ENCODE measurements at places on chromosomes 2 and 18.

DNA sequence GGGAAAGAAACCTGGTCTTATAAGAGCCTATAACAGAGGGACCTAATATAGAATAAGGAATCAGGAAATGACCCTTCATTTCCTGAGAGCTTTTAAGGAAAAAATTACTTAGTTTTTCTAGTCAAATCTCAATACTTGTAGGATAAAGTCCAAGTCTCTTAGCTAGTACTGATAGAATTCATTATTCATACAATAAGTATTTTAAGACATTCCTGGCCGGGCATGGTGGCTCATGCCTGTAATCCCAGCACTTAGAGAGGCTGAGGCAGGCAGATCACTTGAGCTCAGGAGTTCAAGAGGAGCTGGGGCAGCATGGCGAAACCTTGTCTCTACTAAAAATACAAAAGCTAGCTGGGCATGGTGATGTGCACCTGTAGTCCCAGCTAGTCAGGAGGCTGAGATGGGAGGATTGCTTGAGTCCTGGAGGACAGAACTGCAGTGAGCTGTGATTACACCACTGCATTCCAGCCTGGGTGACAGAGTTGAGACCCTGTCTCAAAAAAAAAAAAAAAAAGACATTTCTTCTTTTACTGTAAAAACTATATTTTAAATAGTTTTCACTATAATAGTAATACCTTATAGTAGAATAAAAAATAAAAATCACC is 3.2 kb downstream of the RAB3GAP1 start:
- no peak for DNase-seq

DNA sequence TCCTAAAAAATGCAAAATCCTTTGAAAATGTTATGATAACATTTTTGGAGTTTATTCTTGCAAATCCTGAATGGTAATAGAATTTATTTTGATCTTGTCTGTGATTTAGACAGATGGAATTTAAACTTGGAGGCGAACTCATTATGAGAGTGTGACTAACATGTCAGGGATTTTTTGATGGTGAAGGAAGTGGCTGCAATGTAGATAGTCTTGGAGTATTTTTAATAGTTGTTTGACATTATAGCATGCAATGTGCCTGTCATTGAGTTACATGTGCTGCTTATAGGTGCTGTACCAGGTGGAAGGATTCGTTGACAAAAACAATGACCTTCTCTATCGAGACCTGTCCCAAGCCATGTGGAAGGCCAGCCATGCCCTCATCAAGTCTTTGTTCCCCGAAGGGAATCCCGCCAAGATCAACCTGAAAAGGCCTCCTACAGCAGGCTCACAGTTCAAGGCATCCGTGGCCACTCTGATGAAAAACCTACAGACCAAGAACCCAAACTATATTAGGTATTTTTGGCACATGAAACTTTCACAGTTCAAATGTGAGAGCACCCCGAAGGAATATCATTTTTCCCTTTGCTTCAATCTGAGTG is 141.8 kb downstream of the MYO1B start:
- no peak for DNase-seq

GRCh38 chr2:105320651-105321215 is 8.8 kb downstream of the TGFBRAP1 start:
- DNase-seq, result no peak

DNA sequence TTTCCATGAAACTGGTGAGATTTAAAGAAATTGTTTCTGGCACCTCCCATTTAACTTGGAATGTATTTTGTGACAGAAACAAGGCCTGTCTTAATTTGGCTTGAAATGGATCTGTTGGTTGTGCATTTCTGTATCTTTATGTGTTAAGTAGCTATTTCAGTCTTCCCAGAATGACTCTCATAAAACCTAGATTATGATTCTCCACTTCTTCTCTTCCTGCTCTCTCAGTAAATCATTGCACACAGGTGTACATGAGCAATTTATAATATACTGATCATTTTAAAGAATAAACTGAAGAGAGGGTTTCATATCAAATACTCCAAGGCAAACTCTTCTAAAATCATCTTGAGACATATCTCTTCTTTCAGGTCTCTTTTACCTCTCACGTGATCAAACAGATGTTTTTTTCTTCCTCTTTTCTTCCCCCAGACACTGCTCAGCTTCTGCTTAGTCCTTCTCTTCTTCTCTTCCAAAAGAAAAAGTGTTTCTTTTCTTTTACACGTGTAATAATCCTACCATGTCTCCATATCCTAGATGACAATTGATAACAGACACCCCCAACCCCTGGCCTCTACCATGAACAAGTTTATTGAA is 112.0 kb downstream of the PPP1R1C start:
- no peak for DNase-seq

DNA sequence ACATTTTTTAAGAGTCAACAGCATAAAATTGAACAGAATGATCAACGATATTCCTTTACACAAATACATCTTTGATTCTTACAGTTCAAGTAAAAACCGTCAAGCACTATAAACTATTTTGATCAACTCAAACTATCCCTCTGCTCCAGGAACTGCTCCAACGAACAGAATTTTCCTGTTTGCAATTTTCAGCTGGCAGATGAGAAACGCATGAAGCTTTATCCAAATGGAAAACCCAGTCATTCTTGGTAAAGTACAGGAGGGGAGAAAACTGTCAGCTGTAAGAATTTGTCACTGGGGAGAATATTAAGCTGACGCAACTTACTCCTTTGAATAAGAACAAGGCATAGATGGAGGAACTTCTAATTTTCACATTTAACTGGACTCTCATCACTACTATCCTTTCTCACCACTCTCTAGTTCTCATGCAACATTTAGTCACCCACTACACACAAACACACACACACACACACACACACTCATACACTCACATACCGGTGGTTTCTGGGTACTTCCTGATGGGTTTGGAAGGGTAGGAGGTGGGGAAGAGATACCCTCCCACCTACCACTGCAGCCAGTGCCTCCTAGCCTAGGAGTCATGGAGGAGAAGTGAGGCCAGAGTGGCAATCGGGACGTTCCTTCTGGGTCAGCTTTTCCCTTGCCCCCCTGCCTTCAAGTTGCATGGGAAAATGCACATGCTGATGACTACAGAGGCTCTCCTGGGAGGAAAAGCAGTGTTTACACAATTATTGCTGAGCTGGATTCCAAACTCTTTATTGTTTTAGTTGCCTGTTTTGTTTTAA is 54.0 kb upstream of the SPATS2L start:
- DNase-seq, result no peak

DNA sequence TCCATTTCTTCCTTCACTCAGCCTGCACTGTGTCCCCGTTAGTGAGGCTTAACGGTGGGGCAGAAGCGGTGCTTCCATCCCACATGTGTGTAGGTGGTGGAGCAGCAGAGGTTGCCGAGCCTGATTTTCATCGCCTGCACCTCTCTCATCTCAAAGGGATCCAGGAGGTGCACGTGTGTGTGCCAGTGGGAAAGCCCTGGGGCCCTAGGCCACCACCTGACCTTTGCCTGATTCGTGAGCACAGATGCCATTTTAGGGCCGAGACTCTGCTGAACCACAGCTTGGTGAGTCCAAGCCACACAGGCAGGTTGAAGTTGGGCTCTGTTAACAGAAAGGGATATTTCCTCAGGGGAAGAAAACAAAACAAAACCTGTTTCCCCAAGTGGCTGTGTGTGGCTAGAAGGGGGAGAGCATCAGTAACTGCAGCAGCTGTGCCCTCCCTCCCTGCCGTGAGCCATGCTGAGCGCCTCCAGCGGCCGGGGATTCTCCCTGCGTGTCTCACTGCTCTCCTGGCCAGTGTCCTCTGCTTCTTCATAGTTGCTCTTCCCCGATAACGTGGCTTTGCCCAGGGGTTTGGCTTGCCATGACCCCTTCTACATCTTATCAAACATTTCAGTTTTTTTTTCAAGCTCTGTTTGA is 81.5 kb downstream of the MAPRE2 start:
- DNase-seq, result no peak

- DNase-seq, result no peak
Measured at GRCh38 chr2:21268197-21268877, 144.6 kb downstream of the TDRD15 start.

DNA sequence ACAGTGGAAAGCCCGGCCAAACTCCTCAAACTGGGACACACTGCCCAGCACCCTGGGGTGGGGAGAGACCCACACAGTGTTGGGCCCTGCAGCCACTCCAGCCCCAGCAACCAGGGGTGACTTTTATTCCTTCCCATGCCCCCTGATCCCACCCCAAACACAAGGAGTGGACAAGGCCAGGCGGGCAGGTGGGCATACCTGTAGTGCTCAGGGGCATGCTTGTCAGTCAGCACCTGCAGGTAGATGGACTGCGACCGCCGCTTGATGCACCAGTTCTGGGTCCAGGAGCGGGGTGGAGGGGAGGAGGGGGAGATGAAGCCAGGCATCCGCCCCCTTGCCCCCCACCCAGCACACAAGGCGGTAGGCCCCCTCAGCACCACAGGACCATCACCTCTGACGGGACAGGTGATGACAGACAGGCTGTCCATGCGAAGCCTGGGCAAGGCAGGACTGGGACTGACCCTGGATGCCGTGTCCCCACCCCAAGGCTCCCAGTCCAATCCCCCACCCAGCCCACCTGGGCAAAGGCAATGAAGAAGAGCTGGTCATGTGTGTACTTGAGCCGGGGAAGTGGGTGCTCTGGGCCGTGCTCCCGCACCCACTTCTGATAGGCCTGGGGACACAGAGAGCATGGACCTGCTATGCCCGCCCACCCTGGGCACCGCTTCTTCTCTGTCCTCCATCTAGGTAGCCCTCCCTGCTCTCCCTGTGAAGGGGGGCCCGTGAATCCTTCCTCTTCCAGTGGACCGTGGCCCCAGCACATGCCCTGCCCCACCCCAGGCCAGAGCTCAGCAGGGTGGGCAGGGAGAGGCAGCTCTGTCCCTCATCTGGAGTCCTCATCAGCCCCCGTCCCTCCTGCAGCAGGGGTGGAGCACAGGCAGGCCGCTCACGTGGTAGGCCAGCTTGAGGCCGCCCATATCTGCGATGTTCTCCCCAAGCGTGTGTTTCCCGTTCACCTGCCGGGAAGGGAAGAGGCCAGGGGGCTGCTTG is 7.1 kb downstream of the ECEL1 start:
- no peak for DNase-seq

- DNase-seq, result no peak
Measured at GRCh38 chr2:197198890-197199289, 111.7 kb downstream of the ANKRD44 start.

DNA sequence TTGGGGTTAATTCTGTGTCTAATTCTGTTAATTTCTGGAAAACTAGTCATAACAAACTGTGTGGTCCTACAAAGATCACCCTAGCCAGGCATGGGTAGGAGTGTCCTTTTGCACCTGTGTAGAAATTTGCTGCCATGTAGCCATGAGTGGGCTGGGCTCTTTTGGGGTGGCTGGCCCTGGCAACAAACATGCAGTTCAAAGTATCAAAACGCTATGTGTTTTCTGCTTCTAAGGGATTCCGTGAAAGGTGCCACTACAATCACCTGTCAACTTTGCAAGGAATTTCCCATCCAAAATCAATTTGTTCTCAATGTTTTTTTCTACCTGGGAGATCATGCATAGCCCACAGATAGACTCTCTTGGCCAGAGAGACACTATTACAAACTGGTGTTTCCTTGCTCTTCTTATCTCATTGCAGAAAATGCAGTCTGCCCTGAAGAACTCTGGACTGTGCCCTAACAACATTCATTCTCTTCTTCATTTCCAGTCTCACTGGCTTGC is 537.7 kb upstream of the ID2 start:
- no peak for DNase-seq

GRCh38 chr2:15927551-15928218 is 12.7 kb upstream of the MYCN start:
- no peak for DNase-seq

- DNase-seq, result peak; percentile 40
Measured at GRCh38 chr2:174120346-174120745, 128.0 kb downstream of the OLA1 start.

- DNase-seq, result peak; percentile 49
Measured at GRCh38 chr18:44098551-44099098, 582.1 kb upstream of the SETBP1 start.

DNA sequence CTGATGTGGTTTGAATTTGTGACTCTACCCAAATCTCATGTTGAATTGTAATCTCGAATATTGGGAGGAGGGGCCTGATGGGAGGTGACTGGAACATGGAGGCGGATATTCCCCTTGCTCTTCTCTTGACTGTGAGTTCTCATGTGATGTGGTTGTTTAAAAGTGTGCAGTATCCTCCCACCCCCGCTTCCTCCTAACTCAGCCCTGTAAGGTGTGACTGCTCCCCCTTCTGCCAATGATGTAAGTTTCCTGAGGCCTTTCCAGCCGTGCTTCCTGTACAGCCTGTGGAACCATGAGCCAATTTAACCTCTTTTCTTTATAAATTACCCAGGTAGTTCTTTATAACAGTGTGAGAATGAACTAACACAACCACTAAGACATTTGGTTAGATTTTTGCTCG is 458.4 kb downstream of the THSD7B start:
- DNase-seq, result no peak

GRCh38 chr2:215461836-215462532 is 26.1 kb upstream of the FN1 start:
- no peak for DNase-seq

DNA sequence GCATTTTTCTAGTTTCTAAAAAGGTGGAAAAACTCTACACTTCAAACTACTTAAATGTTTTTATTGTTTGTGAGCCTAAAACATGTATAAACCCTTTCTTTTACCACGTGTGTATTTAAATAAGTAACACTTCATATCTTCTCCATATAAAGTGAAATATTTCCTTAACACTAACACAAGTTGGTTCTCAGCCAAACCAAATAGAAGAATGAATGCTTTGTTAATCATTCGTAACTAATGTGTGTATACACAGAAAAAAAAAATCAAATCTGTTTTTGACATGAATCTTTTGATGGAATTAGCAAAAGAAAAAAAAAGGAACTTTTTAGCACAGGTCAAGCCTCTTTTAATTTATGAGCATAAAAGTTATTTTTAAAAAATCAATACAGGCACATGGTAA is 89.3 kb downstream of the EHBP1 start:
- DNase-seq, result peak; percentile 65

- peak; percentile 31 for DNase-seq
Measured at GRCh38 chr2:199850718-199851500, at the start of gene FTCDNL1. TSS of gene FTCDNL1 (minus strand) at chr2:199851192. CDS start at chr2:199848962, 2,230 bp downstream.

DNA sequence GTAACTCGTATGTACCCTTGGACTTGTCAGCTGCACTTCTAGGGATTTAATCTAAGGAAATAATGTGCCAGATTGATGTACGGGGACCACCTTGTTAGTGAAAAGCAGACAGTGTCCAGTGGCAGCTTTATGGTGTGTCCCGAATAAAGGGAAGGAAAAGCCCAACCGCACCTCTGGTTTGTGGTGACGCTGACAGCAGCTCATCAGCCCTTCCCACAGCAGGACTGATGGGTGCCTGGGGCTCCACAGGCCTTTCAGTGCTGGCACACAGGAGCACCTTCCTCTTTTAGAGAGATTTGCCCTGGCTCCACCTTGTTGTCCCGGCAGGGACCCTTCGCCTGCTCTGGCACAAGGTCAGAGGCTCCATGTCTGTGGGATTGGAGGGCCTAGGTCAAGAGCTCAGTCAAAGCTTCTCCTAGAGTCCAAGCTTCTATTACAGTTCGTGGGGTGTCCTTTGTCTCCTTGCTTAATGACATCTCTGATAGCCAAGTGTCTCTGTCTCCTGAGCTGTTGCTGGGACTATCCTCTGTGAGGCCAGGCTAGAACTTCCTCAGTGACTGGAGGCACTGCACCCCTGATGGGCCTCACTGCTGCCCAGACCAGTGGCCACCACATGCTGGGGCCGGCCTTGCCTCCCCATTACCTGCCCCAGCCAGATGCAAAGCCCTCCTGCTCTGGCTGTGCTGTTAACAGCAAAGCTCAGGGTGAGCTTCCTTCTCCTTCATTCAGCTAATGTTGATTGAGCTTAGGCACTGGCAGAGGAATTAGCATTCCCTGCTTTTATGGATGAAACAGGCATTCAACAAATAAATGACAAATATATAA is 33.0 kb upstream of the SCLY start:
- DNase-seq, result no peak
